Foreskin fibroblast (primary cell): ENCODE measurements at places on chromosomes 13 and 19.

GRCh38 chr19:1574354-1575136 lies 6.4 kb upstream of the MEX3D start:
- no peak for DNase-seq

DNA sequence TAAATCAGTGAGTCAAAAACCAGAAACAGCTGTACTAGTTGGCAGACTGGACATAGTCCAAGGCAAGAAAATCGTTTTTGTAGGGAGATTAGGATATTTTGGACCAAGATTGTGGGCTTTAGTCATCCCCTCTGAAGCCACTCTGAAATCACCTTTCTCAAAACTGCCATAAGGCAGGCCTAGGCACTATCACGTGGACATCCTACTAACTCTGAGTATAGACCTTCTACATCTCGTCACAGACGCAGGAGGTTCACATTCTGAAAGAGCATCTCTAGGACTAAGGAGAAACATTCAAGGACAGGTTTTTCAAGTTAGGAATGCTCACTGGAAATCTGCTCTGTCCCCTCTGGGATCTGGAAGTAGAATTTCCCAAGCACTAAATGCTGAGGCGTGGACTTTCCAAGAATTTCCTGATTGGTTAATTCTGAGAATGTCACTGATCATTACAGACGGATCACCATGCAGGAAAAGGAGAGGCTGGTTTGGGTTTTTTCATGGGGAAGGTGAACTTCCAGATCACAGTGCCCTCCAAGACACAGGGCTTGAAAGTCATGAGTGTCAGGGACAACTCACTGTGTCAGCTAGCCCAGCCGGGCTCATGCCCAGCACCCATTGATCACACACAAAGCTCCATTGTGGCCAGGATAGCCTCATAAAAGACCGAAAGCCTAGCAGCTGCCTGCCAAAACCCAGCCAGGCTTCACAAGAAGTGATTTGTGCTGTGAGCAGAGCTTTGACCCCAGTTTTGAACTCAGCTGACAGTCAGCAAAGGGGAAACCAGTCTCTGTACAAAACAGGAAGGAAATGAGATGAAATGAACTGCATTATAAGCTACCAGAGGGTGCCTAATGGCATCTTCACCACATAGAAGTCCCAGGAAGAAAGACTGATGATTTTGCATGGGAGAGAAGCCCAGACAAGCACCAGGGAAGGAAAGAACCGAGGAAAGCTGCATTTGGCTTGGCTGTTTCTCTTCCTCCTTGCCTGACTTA lies 2.7 kb upstream of the RUBCNL start:
- DNase-seq = peak; percentile 34

DNA sequence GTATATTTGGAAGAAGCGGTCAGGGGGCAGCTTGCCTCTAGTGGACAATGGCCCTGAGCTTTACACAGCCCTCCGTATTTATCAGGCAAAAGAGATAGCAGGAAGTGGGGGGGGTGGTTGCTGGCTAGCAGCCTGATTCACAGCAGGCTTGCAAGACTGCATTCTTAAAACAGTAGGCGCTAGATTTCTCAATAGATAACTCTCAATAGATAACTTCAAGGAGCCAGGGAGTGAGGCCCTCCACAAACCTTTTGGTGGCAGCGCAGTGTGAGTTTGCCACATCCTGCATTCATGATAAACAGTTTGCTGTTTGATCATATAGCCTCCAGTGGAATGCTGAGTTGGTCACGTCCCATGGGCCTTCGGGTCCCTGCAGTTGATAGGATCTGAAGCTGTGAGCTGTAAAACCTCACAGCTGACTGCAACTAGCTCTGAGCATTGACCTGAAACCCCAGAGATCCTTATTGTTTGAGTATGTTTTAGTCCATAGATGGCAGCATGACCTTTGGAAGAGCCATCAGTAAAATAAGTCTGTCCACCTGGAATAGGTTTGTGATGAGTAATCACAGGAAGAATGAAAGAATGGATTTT lies 12.2 kb downstream of the FPR3 start:
- DNase-seq = no peak

DNA sequence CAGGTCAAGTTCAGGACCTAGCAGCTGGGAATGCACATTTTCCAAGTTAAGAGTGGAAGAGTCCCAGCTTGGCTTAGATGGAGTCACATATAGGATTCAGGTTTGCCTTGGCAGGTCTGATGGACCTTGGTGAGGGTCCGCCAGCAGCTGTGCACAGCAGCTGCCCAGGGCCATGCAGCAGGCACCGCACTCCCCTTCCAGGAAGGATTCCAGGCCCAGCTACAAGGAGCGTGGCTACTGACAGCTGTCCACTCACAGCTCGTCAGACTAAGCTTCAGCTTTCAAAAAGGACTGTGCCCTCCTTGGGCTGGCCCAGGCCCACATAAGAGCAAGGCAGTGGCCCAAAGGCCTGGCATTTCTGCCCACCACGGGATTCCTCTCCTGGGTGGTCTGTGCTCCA lies 68.4 kb downstream of the ALOX5AP start:
- DNase-seq = no peak

DNA sequence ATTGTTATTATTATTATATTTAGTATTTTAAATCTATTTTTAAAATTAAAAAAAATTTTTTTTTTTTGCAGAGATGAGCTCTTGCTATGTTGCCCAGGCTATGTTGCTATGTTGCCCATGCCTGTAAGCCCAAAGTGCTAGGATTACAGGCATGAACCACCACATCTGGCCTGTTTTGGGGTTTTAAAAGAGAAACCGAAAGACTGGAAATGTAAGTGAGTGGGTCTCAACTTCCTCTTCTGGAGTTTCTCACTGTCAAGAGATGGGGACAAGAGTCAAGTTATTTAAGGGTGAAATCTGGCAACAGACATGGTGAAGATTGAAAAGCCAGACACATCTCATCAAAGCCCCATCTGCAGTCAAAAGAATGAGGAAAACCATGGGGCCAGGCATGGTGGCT lies 4.2 kb upstream of the OR7G3 start:
- DNase-seq = no peak

DNA sequence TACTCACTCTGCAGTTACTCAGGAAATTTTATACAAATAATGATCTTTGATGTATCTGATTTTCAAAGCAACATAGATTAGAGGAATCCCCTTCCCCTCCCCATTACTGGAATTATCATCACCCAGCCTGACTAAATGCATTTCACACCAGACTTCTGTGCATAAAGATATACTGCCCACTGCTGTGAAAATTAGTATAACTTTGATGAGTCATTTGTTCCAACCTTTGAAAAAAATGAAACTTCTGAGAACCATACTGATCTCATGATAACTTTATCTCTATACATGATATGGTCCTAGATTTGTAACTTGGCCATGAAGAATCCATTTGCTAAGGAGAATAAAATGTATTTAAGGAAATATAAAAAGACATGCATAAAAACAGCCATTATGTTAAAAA lies 63.9 kb downstream of the GPC6 start:
- no peak for DNase-seq

- no peak for DNase-seq
These were observed 73.1 kb upstream of the MTIF3 start for GRCh38 chr13:27523346-27524073.

GRCh38 chr19:34230820-34231219 lies 23.5 kb upstream of the GARRE1 start:
- DNase-seq = no peak

GRCh38 chr19:48613852-48614435 lies 932 bp downstream of the FAM83E start:
- no peak for DNase-seq

DNA sequence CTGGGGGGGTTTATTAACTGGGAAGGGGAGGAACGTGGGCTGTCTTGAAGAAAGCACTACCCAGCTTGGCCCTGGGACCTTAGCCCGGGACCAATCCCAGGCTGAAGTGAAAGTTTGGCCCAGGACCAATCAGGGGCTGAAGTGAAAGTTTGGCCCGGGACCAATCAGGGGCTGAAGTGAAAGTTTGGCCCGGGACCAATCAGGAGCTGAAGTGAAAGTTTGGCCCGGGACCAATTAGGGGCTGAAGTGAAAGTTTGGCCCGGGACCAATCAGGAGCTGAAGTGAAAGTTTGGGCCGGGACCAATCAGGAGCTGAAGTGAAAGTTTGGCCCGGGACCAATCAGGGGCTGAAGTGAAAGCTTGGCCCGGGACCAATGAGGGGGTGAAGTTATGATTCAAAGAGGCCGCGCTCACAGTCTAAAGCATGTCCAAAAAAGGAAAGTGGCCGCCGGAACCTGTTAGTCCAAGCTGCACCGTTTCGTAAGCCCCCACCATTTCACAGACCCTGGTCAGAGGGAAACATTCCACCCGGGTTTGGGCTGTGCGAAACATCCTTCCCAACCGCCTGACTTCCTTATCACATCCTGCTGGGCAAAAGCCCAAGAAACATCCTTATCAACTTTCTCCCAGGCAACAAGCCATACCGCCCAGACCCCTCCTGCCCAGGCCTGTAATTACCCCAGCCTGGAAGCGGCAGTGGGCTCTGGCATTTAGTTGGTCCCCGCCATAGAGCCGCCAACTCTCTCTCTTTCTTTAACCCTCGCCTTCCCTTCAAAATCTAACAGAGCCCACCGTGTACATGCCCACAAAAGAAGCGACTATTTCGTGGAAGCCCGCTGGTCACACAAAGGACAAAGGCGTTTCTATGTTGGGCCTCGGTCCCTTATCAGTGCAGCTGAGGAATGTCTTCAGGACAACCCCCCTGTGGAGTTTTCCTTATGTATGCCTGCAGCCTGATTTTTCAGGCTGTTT lies 1.1 kb downstream of the ZNF850 start:
- DNase-seq = peak; percentile 86
